Right atrium auricular region (tissue), 2 donors: ENCODE measurements at places on chromosomes 12 and 14. TPM values are rescaled to one million over a fixed set of nuclear protein-coding genes. Genes with fewer than 3 reads are reported as not detected.

- DNase-seq = no peak
Measured at GRCh38 chr12:48423171-48423570, 49.2 kb upstream of the ANP32D start.

DNA sequence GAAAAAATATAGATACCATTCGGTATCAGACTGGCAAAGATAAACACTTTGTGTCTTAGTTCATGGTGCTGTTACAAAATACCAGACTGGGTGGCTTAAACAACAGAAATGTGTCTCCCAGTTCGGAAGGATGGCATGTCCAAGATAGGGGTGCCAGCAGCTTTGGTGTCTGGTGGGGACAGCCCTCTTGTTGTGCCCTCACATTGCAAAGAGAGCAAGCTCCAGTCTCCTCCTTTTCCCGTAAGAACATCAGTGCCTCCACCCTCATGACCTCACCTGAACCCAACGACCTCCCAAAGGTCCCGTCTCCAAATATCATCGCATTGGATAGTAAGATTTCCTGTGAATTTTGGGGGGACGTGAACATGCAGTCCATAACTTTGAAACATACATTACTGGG lies 12.4 kb downstream of the ZBTB42 start:
- no peak for DNase-seq

- no peak for DNase-seq
Measured at GRCh38 chr12:114672817-114673168, 11.2 kb downstream of the TBX3 start.

DNA sequence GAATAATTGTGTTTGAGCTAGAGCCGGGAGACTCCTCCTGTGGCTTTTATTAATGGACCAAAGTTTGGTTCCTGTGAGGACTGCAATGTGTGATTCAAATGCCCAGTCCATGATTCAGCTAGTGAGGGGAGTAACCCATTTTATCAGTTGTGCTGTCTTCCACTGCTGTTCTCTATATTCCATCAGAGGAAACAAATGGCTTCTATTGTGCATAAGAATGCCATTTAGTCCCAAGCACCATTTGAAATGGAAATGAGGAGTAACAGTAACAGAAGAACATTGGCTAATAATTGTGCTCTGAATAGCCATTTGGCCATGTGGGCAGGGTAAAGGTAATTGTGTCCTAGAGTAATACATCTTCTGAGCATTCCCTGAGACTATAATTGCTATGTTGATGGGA lies 642.7 kb downstream of the DIO2 start:
- no peak for DNase-seq

- DNase-seq = no peak
Measured at GRCh38 chr12:74152370-74152769, 385.3 kb upstream of the ATXN7L3B start.

GRCh38 chr12:106866426-106867080 lies 89.2 kb upstream of the TMEM263 start:
- no peak for DNase-seq

GRCh38 chr14:92263681-92264080 lies 59.3 kb upstream of the SLC24A4 start:
- DNase-seq = no peak

DNA sequence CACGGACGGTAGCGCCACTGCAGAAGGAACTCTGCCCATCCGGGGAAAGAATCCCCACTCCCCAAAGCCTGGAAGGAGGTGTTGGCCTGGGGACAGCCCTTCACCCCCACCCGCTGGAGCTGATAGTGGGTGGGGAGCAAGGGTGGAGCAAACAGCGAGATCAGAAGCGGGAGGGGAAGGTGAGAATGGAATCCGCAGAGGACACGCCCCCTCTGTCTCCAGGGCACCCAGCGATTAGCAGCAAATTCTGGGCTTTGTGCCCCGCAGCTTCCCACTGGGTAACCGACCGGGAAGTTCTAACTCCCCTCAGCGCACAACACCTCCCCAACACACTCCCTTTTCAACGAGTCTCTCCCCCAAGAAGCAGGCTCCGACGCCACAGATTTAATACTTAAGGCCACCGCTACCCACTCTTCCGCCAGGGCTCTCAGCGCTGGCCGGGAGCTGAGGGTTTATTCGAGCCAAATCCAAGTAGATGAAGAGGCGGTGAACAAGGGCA lies 1.4 kb downstream of the SLC25A29 start:
- DNase-seq = peak; percentile 73

DNA sequence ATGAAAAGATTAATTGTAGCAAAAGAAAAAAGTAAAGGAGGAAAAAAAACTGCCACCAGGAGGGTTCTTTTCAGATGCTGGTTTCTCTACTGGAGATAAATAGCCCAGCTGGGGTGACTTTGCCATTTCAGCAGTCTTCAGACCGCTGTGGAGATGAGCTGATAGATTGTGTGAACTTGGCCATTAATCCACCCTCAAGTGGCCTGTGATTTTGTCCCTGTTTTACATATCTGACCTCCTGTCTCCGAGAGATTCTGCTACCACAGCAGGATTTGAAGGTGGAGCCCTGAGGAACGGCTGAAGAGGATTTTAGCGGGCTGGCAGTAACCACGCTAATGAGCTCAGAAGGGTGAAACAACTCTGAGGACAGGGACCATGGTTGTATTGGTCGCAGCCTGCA lies 72.7 kb downstream of the WSCD2 start:
- no peak for DNase-seq

GRCh38 chr12:81627336-81628189 lies 131.6 kb downstream of the PPFIA2 start:
- DNase-seq = no peak

- no peak for DNase-seq
Measured at GRCh38 chr14:92626041-92626440, 112.5 kb downstream of the RIN3 start.

DNA sequence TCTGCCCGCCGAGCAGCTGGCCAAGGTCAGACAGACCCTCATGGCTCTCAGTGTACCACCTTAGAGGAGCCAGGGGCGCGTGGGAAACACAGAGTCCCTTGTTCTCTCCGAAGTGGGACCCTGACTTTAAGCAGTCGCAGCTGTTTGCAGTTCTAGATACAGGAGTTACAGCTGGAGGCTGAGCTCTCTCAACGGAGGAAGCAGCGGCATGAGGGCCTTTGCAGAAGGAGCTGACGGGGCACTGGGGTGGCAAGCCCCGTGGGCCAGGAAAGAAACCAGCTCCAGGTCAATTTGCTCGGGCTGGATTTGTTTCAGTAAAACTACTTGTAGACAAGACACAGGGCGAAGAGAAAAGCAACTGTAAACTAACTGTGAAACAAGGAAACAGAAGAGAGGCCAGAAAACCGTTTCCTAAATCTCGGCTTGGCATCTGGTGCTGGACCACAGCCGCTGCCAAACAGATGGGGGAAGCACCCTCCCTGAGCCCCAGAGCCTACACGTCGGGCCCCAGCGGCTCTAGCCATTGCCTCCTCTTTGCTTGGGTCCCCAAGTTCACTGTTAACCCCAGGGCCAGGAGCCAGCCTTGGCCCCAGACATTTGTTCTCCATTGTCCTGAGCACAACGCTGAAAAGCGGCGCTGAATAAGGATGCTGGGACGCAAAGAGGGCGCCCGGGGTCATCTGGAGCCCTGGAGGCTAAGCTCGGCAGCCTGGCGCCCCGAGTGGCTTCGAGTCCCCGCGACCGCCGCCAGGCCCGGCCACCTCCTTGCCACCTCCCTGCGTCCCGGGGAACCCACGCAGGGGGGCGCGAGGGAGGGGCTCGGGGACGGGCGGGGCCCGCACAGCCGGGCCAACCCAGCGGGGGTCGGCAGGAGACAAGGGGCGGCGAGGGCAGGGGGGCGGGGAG lies 914 bp upstream of the PACS2 start:
- DNase-seq = no peak

DNA sequence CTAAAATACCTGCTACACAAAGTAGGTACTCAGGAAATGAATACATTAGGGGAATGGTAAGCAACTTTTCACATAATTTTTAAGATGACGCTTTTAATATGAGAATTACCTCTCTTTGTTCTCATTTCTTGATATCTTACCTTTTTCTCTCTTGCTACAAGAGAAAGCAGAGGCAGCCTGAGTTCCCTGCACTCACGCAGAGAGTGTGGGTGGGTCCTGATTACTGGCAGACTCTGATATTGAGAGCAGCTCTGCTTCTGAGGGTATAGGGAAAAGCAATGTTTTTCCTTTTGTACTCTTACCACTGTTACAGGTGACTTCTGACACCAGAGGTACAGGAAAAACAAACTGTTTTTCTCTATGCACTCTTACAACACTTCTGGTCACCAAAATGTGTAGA lies 420.2 kb upstream of the TMTC1 start:
- DNase-seq = no peak

- DNase-seq = no peak
Measured at GRCh38 chr14:93381644-93382043, 34.7 kb downstream of the COX8C start.

- DNase-seq = no peak
Measured at GRCh38 chr12:65948320-65949008, 124.2 kb downstream of the HMGA2 start.

GRCh38 chr14:101584055-101584859 lies 23.0 kb downstream of the DIO3 start:
- no peak for DNase-seq

DNA sequence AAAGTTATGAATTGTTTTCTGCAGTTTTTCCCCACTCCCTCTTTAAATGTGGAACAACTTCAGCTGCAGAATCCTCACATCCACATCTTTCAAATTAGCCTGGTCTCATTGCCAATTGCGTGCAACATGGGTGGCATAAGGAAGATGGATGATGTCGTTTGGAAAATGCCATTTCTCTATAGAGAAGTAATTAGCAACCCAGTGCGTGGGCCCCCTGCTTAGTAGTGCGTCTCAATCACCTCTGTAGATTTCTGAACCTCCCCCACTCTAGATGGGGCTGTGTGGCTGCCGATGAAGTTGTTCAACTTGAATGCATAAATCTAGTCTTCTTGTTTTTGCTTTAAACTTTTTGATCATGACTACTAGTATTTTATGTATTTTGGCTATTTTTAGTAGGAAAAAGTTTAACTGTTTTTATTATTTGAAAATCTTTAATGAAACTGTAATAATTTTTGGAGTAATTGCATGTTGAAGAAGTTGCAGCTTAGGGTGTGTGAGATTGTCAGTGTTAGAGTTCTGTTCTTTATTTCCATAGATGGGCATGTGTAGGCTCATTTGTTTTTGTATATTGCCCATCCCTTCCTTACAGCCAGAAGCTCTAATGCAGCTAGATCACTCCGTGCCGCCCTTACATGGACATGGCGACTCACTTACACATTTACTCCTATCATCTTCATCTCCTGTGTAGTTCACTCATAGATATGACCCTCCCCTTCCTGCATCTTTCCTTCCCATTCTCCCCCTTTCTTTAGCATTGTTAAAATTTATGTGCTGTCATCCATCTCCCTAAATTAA lies 358.2 kb downstream of the DIO2 start:
- no peak for DNase-seq

DNA sequence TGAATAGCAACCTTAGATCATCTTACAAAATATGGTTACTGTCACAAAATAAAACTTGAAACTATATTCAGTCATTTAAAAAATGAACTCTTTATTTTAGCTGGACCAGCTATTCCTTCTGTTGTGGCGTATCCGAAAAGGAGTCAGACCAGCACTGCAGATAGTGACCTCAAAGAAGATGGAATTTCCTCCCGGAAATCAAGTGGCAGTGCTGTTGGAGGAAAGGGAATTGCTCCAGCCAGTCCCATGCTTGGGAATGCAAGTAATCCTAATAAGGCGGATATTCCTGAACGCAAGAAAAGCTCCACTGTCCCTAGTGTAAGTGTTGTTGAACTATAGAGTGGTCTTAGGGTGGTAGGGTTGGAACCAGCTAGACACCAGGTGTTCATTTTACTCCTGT lies 47.7 kb downstream of the CKB start:
- no peak for DNase-seq

- no peak for DNase-seq
Measured at GRCh38 chr12:47410862-47411261, 295.0 kb downstream of the RPAP3 start.

DNA sequence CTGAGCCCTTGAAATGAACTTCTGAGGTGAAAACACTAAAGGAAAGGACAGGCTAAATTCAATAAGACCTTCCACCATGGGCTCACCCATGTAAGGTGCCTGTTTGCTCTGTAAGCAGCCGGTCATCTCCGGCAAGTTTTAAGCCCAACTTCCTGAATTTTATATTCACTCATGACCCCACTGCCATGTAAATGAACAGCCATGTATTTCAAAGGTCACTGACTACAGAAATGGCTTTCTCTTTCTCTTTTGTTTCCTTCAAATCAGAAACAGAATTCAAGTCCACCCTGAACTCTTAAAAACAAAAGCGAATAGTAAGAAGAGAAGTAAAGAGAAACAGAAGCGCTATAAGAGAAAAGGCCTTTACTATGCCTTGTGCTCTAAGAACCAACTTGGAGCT lies 61.7 kb upstream of the OVCH1 start:
- DNase-seq = no peak

- DNase-seq = no peak
Measured at GRCh38 chr12:31477687-31478086, 113.2 kb downstream of the DENND5B start.

GRCh38 chr12:112759786-112760185 lies 31.8 kb upstream of the RPH3A start:
- no peak for DNase-seq

DNA sequence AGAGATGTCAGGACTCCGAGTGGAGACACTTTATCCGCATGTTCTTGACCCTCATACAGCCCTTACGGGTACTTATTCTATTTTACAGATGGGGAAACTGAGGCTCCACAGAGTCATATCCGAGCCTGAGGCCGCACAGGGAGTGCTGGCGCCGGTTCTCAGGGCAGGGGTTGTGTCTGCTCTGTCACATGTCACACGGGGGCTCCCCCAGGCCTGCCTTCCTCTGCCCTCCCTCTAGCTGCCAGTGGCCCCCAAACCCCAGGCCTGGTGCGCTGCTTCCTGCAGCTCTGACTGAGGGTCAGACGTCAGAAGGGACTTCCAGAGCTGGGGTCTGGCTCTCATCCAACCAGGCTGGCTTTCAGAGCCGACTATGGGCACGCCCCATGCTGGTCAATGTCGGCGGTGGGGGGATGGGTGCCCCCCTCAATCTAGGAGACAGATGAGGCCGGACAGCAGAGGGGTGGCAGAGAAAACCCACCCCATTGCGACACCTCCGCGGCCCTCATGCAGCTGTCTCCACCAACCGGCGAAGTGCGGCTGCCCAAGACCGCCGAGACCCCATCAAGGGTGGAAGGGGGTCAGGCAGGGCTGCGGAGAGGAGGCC lies 811 bp upstream of the INF2 start:
- DNase-seq = no peak

GRCh38 chr14:41872931-41873685 lies 266.4 kb downstream of the LRFN5 start:
- no peak for DNase-seq

DNA sequence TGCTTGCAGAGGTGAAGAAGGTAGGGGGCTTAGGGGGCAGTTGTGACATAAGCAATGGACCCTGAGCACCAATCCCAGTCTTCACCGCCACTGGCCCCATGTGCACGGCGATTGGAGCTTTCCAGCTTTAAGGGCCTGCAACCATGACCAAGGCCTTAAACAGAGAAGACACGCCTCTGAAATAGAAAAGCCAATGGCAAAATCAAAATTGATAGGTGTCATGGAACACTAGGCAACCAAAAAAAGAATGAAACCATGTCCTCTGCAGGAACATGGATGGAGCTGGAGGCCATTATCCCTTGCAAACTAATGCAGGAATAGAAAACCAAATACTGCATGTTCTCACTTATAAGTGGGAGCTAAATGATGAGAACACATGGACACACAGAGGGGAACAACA lies 146.3 kb downstream of the SCARB1 start:
- no peak for DNase-seq

TAC3 gene
- total RNA-seq = not detected

RDH12 gene
- total RNA-seq = not detected

TMTC1 gene
- 60.1 TPM for total RNA-seq

TCL1B gene
- not detected for total RNA-seq

HECTD4 gene
- total RNA-seq = 16.5 TPM

DBX2 gene
- total RNA-seq = 0.51 TPM

ACTR6 gene
- total RNA-seq = 12.1 TPM

CLEC1B gene
- total RNA-seq = not detected

TAS2R7 gene
- not detected for total RNA-seq
